ENCODE measurements at places on chromosomes 7 and 10. TPM values are rescaled to one million over a fixed set of nuclear protein-coding genes. Genes with fewer than 3 reads are reported as not detected.

DNA sequence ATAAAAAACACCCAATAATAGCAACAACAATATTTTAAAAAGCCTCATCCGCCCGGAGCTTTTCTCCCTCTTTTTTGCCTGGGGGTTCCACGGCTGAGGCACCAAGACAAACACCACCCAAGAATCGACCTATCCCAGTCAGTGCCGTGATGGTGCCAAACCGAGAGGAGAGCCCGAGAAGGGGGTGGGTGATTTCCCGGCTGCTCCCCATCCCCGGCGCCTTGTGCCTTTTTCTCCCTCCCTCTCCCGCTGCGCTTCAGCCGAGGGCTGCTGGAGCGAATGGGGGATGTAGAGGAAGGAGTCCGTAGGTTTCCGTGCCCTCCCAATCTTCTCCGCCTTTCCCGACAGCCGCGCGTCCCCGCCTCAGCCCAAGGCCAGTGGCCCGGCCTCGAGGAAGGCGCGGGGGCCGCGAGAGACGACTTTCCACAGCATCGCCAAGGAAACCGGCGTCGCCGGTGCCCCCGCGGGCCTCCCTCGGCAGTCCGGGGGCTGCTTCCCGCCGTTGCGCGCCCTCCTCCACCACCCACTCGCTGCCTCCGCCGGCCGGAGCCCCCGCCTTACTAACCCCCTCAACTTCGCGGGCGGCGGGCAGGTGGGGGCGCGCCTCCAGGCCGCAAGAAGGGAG lies 1.3 kb downstream of the EGR2 start:
- DNase-seq: no peak
- H3K36me3 ChIP-seq: no peaks in the 10 kb centered on the region

The TAS2R5 gene
- total RNA-seq: not detected

DNA sequence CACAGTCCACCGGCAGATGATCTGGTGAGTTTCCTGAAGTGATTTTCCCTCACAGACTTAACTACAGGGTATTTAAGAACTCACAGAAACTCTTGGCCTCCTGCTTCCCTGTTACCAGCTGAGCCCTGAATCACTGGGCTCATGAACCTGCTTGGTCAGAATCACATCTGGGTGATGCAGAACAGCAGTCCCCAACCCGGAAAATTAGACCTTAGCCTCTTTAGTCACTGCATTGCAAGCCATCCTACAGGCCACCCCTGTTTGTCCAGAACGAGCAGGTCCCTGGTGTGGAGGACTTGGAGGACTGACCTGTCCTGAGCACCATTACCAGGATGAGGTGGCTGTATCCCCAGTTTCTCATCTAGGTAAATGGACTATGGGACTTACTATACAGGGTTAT lies 539.2 kb downstream of the TNS3 start:
- peaks cover 53% of the 10 kb centered on the region for H3K4me1 ChIP-seq
- H3K27me3 ChIP-seq: no peaks in the 10 kb centered on the region

DNA sequence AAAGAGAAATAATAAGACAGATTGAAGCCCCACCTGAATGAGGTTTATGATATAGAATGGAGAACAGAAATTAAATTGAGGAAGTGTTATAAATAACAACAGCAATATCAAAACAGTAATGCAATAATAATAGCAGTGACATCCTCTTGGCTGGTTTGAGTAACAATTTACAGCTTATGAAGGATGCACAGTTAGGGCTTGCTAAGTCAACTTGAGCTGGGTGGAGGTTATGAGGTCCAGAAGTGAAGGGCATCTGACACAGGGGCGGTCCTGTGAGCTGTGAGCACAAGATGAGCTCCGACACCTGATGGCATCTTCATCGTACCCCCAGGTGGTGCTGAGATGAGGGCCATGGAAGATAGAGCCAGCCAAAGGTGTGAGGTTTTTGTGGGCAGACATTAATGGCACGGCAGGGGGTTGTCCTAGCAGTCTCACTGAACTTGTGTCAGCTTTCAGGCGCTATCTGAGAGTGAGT lies 30.5 kb downstream of the ARHGAP22 start:
- no peaks in the 10 kb centered on the region for H3K27me3 ChIP-seq
- H3K4me3 ChIP-seq: no peak overlapping the region
- H3K27ac ChIP-seq: no peak overlapping the region
- no peak for DNase-seq
- H3K4me1 ChIP-seq: peaks cover 3% of the 10 kb centered on the region

The MYOZ1 gene
- total RNA-seq: 805 TPM

- H3K4me3 ChIP-seq: no peak overlapping the region
- no peaks in the 10 kb centered on the region for H3K36me3 ChIP-seq
- no peak overlapping the region for H3K27ac ChIP-seq
- no peaks in the 10 kb centered on the region for H3K27me3 ChIP-seq
- no peaks in the 10 kb centered on the region for H3K4me1 ChIP-seq
These were observed 14.5 kb downstream of the MEST start for GRCh38 chr7:130506358-130506757.

All from psoas muscle (tissue), 8 donors.